Suppressor macrophage treated with lipopolysaccharide for 4 hours (primary cell): ENCODE measurements at places on chromosomes 6 and 20.

- no peak for DNase-seq
These were observed 56.9 kb downstream of the LYRM2 start for GRCh38 chr6:89581689-89582088.

DNA sequence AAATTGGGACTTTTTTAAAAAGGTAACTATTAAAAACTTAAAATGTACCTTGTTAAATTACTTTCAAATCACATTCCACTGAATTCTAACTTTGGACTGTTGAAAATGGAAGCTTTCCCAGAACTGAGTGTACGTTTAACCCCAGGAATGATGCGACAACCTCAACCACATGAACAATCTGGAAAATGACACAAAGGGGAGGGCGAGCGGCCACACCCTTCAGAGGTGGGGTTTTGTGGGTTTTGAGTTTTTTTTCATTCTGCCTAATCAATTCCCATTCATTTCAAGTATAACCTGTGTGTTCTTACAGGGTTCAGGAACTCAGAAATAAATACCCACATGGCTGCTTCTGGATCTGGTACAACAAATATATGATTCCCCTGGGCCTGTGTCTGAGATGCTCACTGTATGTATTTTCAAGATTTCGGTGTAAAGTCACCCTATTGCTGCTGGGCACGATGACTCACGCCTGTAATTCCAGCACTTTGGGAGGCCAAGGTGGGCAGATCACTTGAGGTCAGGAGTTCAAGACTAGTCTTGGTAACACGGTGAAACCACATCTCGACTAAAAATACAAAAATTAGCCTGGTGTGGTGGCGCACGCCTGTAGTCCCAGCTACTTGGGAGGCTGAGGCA, 21.6 kb downstream of the CNKSR3 start:
- DNase-seq: no peak

- no peak for DNase-seq
These were observed 891 bp upstream of the POU3F2 start for GRCh38 chr6:98833307-98834059.

- DNase-seq: no peak
These were observed 108.5 kb upstream of the PRND start for GRCh38 chr20:4613184-4613583.

GRCh38 chr6:156021746-156022396, 566.2 kb upstream of the NOX3 start:
- no peak for DNase-seq

DNA sequence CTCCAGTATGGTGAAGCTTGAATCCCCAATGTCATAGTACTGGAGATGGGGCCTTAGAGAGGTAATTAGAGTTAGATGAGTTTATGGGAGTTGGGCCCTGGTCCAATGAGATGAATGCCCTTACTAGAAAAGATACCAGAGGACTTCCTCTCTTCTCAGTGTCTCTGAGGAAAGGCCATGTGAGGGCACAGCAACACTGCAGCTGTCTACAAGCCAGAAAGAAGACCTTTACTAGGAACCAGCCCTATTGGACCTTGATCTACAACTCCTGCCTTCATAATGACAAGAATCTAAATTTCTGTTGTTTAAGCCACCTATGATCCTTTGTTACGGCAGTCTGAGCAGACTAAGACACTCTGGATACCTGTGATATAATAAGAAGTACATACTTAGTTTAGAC, 31.4 kb upstream of the AKAP7 start:
- no peak for DNase-seq

- no peak for DNase-seq
These were observed 1.0 kb upstream of the NXT1 start for GRCh38 chr20:23349338-23350195.

GRCh38 chr6:143941852-143942627, 66.0 kb downstream of the PLAGL1 start:
- DNase-seq: peak; percentile 48

GRCh38 chr6:119671105-119671504, 321.5 kb upstream of the MAN1A1 start:
- no peak for DNase-seq

- no peak for DNase-seq
These were observed 555.5 kb upstream of the MARCKS start for GRCh38 chr6:113301651-113302050.

- no peak for DNase-seq
These were observed 42.8 kb downstream of the SLC35B3 start for GRCh38 chr6:8392569-8392968.

- peak; percentile 77 for DNase-seq
These were observed 164.4 kb upstream of the TAB2 start for GRCh38 chr6:149153100-149153499.

DNA sequence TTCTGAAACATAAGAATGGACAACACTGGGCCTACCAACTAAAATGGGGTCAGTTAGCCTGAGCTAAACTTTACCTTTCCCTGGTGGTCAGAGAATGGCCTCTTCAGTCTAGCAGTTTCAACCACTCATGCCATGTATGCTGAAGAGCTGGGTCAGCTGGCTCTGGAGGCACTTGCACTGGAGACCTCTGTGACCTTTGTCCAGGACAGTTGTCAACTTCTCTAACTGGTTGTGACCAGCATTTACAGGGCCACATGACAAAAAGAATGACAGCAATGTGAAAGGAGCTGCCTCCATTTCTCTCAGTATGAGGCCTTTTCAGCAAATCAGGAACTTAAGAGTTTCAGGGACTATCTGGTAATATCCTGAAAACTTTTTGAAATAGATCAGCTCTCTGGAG, 59.9 kb upstream of the TMEM30A start:
- DNase-seq: no peak

GRCh38 chr6:112851146-112851545, 504.0 kb downstream of the RFPL4B start:
- no peak for DNase-seq

DNA sequence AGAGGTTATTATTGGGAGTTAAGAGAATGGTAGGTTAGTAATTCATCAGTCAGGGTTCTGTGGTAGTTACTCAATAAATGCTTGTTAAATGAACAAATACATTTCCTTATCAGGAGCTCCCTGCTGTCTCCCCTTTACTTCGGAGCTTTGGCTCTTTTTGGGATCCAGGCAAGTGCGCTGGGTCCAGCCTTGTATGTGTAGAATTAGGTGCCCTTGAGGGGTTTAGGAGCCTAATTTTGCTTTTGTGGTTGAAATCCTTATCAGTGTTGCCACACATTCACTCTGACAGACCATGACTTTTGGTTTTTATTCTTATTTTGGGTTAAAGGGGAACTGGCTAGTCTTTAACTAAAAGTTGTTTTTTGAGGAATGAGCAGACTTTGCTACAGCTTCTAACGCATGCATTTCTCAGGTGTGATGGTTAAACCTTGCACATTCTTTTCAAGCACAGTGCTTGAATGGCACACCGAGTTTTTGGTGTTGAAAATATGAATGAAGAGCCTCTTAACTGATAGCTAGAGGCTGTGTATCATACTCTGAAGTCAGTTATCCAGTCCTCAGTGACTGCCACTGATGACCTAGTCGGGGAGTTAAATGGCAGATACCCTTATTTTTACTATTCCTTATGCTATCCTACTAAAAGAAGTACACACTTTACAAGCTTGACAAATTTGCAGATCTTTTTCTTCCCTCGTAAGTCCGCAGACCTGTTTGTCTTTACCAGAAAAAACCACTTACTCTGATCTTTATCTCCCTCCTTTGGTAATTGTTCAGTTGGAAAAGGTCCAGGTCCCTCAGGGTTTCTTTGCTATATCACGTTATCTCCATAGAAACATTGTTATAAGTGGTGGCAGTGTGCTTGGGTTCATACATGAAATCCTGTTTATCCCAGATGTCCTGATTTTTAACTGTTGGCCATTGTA, 50.7 kb upstream of the PLCG1 start:
- no peak for DNase-seq

DNA sequence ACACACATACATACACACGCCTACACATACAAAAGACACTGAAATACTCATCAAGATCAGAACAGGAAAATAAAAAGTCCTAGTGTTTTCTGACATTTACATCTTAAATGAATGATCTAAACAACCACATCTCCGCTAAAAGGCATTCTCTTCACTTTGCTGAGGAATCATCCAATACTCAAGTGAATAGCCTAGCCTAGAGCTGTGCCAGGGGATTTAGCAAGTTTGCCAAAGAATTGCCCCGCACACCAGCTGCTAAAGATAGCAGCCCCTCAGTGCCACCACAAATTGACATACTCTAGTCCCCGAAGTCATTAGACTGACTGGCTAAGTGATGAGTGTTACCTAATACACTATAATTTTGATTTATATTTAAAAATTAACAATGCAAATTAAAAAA, 246.8 kb upstream of the POU3F2 start:
- DNase-seq: no peak

DNA sequence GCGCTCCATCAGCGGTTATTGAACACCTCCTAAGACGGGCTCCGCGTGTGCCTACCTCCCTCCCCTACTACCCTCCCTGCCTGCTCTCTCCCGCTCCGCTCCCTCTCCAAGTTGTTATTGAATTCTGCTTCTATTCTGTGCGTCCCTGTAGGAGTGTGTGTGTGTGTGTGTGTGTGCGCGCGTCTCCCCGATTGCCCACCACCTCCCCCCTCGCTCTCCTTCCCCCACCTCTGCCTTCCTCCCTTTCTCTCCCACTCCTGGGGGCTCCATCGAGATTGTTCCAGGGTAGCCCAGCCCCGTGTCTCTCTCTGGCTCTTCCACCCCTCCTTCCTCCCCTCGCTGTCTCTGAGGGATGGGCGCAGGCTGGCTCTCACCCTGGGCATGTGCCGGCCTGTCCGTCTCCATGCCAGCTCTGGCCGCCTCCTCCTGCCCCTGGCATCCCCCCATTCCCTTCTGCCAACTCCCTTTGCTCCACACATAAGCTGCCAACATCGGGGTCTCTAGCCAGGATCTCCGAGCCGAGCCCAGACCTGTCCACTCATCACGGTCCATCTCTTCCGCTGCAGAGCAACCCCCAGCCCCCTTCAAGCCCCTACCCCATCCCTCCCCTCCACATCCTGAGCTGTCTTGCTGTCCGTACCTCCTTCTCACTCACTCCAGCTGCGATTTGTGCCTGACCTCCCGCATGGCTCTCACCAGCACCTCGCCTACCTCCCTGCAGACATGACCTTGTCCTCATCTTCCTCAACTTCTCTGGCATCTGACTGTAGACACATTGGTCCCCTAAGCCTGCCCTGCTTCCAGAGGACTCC, 68.5 kb downstream of the SRC start:
- DNase-seq: no peak

DNA sequence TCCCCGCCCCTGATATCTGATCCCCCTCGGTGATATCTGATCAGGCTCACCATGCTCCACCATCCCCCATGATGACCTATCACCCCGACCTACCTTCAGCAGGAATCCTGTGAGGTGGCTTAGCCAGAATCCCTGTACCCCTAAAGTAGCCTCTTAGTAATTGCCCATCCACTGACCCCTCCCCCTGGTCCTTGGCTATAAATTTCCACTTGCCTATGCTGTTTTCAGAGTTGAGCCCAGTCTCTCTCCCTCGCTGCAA, 177.5 kb upstream of the GGTLC1 start:
- DNase-seq: no peak

- DNase-seq: no peak
These were observed 459.9 kb upstream of the MARCKS start for GRCh38 chr6:113397236-113397635.

GRCh38 chr20:50193836-50194421, 3.3 kb downstream of the CEBPB start:
- DNase-seq: no peak

DNA sequence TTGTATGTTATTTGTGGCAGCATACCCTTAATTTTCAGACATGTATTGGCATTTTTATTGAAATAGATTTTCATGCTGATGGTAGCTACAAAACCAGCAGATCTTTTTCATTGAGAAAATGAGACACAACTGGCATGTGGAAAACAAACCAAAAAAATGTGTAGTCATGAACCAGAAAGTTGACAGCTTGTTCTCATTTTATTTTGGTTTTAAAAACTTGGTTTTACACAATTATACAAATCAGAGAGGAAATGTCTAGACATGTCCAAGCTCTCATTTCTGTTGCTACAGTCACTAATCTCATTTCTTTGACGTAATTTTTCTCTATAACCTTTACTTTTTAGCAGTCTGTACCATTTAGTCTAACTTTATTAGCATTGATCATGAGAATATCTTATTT, 85.4 kb downstream of the GRIK2 start:
- no peak for DNase-seq

- DNase-seq: no peak
These were observed 19.3 kb downstream of the ENTPD6 start for GRCh38 chr20:25214819-25215218.

GRCh38 chr20:52422574-52423336, 231.2 kb upstream of the ZFP64 start:
- no peak for DNase-seq

DNA sequence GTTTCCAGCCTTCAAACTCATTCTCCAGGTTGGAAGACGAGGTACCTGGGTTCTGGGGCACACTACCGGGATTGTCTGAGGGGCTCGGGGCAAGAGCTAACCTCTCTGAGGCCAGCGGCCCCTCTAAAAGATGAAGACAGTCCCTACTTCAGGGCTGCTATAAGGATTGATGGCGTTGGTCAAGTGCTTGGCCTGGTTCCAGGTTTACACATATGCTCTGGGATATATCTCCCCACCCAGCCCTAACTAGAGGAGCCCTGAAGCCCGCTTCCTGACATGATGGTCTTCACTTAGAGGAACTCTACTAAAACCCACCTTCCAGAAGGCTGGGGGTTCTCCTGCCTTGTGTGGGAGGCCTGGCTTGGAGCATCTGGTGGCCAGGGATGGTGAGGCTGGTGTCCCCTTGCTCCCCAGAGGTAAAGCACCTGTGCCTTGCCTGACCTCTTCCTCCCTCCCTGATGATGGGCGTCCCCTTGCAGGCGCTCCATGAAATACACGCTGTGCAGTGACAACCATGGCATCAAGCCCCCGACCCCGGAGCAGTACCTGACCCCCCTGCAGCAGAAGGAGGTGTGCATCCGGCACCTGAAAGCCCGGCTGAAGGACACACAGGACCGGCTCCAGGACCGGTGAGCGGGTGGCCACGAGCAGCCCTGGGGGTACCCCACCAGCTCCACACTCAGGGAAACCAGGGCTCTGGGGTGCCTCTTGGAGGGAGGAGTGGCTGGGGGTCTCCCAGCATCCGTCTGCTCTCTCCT, 28.7 kb downstream of the SDCBP2 start:
- DNase-seq: no peak
